HFFc6 (cell line): ENCODE measurements at places on chromosomes 3 and 15. TPM values are rescaled to one million over a fixed set of nuclear protein-coding genes. Genes with fewer than 3 reads are reported as not detected.
A peak's percentile ranks its signal among the peaks of the same experiment; 100 is the strongest.

CAMK1 gene
- total RNA-seq = 19.0 to 27.7 TPM (median 26.5 TPM) in 3 replicates

GASK1A gene
- not detected in 3 replicates for total RNA-seq

SAMD7 gene
- not detected in 3 replicates for total RNA-seq

C3orf85 gene
- total RNA-seq = not detected in 3 replicates

HYAL2 gene
- total RNA-seq = 43.2 to 53.2 TPM (median 47.7 TPM) in 3 replicates

IL17RD gene
- total RNA-seq = 0.05 to 0.31 TPM (median 0.05 TPM) in 3 replicates

SMARCC1 gene
- 55.8 to 65.8 TPM (median 65.4 TPM) in 3 replicates for total RNA-seq

CHRM5 gene
- not detected in 3 replicates for total RNA-seq

FSD2 gene
- not detected in 3 replicates for total RNA-seq

COMMD4 gene
- 96.2 to 131 TPM (median 101 TPM) in 3 replicates for total RNA-seq

P2RY1 gene
- total RNA-seq = not detected in 2 replicates

DNA sequence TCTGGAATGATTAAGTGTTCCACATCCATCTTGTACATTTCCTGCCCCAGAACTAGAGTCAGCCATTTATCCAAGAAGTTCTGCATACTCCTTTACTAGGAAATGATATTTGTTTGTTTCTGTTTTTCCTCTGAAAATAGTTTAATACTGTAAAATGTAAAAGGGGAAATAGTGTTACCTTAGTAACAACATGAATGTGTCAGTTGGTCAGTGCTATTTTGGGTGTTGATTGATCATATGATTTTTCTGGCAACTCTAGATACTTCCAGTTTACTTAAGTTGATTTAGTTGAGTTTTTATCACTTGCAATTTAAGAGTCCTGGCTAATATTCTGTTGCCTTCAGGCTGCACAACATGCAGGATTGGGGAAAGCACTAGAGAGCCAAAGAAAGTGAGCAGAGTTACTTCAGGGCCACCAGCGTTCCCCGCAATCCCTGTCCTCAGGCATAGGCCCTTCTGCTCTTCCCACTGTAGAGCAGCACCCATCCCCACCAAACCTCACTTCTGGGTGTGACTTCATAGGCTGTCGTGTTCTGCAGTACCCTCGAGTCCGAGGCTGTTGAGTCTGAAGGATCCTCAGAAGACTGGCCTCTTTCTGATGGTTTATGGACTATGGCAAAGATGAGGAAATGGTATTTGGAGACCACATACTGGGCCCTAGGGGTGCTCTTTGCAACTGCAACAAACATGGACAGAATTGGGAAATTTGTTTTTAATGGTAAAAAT lies 69.0 kb downstream of the CHD2 start:
- peaks cover 21% of the 10 kb centered on the region for H3K4me1 ChIP-seq
- peaks cover 73% of the 10 kb centered on the region for H3K36me3 ChIP-seq
- H3K4me3 ChIP-seq = no peak overlapping the region
- H3K27me3 ChIP-seq = peaks cover 3% of the 10 kb centered on the region
- peak overlapping the region; percentile 10; the same call in 1 of the 2 replicates for H3K27ac ChIP-seq

- no peak overlapping the region for H3K27ac ChIP-seq
- no peak for DNase-seq
- no peaks in the 10 kb centered on the region for H3K36me3 ChIP-seq
- peaks cover 4% of the 10 kb centered on the region for H3K27me3 ChIP-seq
These were observed 223.3 kb downstream of the EPHB1 start for GRCh38 chr3:135018149-135018923.

GRCh38 chr3:196192036-196192523 lies 19.1 kb downstream of the ZDHHC19 start:
- no peaks in the 10 kb centered on the region for H3K4me1 ChIP-seq
- H3K36me3 ChIP-seq = no peaks in the 10 kb centered on the region
- peaks cover 10% of the 10 kb centered on the region; the same call in 1 of the 2 replicates for H3K27me3 ChIP-seq
- H3K27ac ChIP-seq = no peak overlapping the region
- DNase-seq = no peak
- H3K4me3 ChIP-seq = no peak overlapping the region

DNA sequence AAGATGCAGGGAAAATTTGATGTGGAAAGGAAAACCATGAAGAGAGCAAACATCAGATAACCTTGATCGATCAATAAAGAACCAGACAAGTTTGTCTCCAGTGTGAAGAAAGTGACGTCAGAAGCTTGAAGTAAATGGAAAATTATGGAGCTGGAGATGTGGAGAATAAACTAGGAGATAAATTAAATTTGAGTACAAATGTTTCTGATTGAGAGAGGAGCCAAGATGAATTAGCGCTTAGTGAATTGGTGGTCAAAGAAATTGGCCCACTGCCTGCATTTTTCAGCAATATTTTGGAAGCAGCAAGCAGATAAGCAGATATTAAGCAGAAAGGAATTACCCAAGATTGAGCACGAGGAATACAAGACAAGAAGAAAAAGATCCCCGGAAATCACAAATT lies 567.3 kb upstream of the ZNF385D start:
- no peaks in the 10 kb centered on the region; the same call in 1 of the 2 replicates for H3K36me3 ChIP-seq
- no peaks in the 10 kb centered on the region for H3K4me1 ChIP-seq
- no peak for DNase-seq

GRCh38 chr3:177427540-177427939 lies 230.3 kb upstream of the TBL1XR1 start:
- no peaks in the 10 kb centered on the region for H3K36me3 ChIP-seq
- H3K4me3 ChIP-seq = no peak overlapping the region
- no peak overlapping the region for H3K27ac ChIP-seq
- H3K4me1 ChIP-seq = peaks cover 25% of the 10 kb centered on the region

DNA sequence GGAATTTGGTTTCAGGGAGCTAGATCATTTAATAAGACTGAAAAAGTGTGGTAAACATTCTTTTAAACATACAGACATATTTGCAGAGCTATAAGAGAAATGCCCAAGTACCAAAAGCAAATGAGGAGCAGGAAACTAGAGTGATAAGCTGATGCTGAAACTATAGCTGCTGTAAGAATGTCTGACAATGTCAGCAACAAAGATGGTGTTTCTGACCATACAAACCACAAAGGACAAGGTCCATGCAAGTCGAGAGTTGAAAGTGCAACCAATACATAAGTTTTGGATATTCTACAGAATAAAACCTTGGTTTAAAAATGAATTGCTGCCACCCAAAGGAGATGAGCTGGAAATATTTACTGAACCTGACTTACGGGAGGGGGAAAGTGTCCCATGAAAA lies 610.2 kb downstream of the TBL1XR1 start:
- H3K27ac ChIP-seq = no peak overlapping the region
- DNase-seq = no peak
- no peaks in the 10 kb centered on the region for H3K36me3 ChIP-seq

DNA sequence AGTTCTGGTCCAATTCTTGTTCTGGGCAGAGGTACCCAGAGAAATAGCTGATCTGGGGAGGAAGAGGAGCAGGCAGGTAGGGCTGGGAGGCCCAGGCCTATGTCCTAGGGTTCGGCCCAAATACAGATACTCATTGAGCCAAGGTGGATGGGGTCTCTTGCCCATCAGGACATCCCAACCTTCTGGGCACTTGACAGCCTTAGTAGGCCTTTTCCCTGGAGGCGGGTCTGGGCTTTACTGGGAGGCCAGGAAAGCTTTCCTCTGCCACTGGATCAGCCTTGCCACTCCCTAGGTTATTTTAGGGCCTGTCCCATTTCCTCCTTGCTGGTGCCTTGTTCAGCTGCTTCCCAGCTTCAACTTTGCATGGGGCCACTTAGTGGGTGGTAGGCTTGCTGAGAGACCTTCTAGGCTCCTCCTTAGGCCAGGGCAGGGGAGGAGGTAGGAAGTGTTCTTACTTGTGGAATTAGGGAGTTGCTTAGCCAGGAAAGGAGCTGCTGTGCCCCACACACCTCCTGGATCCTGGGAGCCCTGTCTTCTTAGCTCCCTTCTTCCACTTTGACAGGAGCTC lies 9.7 kb downstream of the TEX264 start:
- DNase-seq = no peak
- peaks cover 12% of the 10 kb centered on the region for H3K36me3 ChIP-seq
- H3K4me3 ChIP-seq = peak overlapping the region; percentile 17; the same call in 1 of the 2 replicates
- H3K4me1 ChIP-seq = peaks cover 35% of the 10 kb centered on the region
- peak overlapping the region; percentile 82 for H3K27ac ChIP-seq
- H3K27me3 ChIP-seq = peaks cover 7% of the 10 kb centered on the region; the same call in 1 of the 2 replicates

DNA sequence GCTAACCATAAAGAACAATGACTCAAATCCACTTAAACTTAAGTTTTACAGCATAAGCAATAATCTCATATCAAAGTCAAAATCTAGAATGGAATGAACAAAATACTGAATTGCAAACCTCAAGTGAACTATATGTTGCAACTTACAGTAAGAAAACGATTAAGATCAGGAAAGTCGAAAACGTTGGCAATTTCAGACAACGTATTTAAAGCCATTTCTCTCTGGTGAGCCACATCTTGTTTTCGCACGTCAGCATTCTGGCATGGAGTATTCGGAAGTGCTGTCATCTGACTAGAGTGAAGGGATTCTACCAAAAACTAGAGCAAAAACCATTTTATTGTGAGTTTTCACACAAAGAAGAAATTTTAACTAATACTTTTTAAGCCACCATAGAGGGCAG lies 28.5 kb downstream of the ATR start:
- H3K36me3 ChIP-seq = peaks cover 37% of the 10 kb centered on the region
- H3K27ac ChIP-seq = no peak overlapping the region
- H3K27me3 ChIP-seq = no peaks in the 10 kb centered on the region

DNA sequence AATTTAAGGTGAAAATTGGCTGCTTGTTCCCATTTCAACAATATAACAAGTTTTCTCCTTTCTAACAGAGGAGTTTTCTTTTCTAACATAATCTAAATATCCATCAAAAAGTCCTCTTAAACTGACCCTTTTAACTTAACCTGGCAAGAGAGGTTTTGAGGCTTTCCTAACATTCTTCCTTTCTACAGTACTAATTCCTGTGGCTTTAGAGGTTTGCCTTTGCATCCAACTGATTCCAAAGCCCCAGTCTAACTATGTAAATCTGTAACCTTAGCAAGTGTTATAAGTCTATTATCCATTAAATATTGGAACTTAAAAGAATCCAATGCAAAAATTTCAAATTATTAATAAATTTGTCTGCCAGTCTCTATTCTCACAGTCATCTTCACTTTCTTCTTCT lies 134.1 kb downstream of the ISL2 start:
- peak; percentile 30 for DNase-seq
- no peak overlapping the region for H3K4me3 ChIP-seq

DNA sequence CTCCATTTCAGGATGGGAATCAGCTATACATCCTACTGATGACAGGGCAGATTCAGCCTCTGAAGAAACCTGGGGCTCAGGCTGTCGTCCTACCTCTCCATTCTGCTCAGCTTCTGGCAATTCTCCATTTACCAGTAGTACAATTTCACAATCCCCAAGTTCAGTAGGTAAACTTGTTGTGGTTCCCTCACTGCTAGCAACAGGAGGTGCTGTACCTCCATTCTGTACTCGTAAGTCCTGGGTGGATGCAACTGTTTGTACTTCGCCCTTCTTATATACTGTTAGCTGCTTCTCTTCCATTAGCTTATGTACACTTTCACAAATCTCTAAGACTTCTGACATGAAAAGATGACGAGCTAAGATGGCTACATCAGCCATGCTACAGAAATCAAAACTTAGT lies 11.6 kb downstream of the ZBTB11 start:
- no peaks in the 10 kb centered on the region for H3K27me3 ChIP-seq
- no peak overlapping the region for H3K27ac ChIP-seq
- no peak for DNase-seq
- no peak overlapping the region for H3K4me3 ChIP-seq

DNA sequence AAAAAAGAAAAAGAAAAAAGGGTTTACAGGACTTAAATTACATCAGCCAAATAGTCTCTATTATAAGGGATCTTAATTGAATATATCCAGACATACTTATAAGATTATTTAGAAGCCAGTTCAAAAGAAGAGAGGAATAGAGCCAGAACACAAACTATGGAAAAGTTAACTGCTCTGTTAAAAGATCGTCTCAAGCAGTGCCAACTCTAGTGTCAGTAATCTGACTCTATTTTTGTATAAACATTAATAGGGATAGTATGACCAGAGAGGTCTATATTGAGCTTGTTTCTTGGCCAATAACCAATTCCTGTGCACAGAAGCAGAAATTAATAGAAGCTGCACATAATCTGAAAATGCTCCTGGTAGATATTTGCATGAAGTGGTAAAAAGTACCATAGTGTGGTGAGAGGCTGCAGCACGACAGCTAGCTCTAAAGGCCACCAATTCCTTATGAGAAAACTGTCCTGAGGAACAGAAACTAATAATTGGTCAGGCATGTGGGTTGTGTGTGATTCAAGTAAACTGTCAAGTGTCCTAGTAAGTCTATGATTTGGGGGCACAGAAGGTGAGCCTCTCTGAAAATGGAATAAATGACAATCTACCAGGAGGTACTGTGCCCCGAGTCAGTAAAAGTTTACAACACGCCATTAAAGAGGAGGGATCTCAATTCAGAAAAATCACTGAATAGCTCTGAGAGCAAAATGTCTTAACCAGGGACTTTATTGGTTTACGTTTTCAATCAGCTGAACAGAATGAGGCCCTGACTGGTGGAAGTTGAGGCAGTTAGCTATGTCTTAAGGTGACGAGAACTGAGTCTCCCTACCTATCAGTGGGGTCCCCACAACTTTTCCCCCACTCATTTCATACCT lies 51.5 kb upstream of the NANOGP8 start:
- no peaks in the 10 kb centered on the region for H3K36me3 ChIP-seq
- no peak overlapping the region for H3K4me3 ChIP-seq
- no peaks in the 10 kb centered on the region; the same call in 1 of the 2 replicates for H3K27me3 ChIP-seq
- DNase-seq = no peak

GRCh38 chr3:174439331-174440252 lies 419.5 kb upstream of the NAALADL2 start:
- peak; percentile 99 for DNase-seq
- no peaks in the 10 kb centered on the region; the same call in 1 of the 2 replicates for H3K36me3 ChIP-seq
- H3K4me3 ChIP-seq = no peak overlapping the region; the same call in 1 of the 2 replicates
- H3K4me1 ChIP-seq = peaks cover 30% of the 10 kb centered on the region

DNA sequence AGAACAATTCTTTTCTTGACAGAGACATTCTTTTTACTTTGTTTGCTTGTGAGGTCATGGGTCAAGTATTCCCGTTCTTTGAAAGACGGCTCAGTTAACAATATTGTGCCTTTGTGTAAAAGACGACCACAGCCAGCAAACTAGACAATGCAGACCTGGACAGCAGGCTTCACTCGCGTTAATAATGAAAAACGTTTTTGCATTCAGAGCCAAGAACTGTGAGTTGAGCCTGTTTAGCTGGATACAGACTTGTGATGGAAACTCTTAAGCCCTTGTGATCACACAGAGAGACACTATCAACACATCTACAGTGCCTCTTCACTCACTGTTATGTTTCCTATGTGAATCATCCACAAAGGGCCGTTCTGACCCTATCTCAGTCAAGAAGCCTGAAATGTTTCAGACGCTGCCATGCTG lies 37.3 kb upstream of the CMTM7 start:
- H3K4me3 ChIP-seq = no peak overlapping the region
- H3K27me3 ChIP-seq = peaks cover 33% of the 10 kb centered on the region
- no peaks in the 10 kb centered on the region for H3K4me1 ChIP-seq
- H3K27ac ChIP-seq = no peak overlapping the region
- H3K36me3 ChIP-seq = no peaks in the 10 kb centered on the region

GRCh38 chr3:88057630-88058305 lies 1.0 kb downstream of the CGGBP1 start:
- DNase-seq = peak; percentile 6
- H3K27me3 ChIP-seq = peaks cover 2% of the 10 kb centered on the region; the same call in 1 of the 2 replicates
- peaks cover 32% of the 10 kb centered on the region for H3K36me3 ChIP-seq
- peak overlapping the region; percentile 77 for H3K27ac ChIP-seq
- peak overlapping the region; percentile 98 for H3K4me3 ChIP-seq
- H3K4me1 ChIP-seq = peaks cover 49% of the 10 kb centered on the region
